MM.1S (cell line): ENCODE measurements at places on chromosomes 6 and 20.

GRCh38 chr6:360764-361373 lies 30.7 kb upstream of the IRF4 start:
- no peak for DNase-seq

DNA sequence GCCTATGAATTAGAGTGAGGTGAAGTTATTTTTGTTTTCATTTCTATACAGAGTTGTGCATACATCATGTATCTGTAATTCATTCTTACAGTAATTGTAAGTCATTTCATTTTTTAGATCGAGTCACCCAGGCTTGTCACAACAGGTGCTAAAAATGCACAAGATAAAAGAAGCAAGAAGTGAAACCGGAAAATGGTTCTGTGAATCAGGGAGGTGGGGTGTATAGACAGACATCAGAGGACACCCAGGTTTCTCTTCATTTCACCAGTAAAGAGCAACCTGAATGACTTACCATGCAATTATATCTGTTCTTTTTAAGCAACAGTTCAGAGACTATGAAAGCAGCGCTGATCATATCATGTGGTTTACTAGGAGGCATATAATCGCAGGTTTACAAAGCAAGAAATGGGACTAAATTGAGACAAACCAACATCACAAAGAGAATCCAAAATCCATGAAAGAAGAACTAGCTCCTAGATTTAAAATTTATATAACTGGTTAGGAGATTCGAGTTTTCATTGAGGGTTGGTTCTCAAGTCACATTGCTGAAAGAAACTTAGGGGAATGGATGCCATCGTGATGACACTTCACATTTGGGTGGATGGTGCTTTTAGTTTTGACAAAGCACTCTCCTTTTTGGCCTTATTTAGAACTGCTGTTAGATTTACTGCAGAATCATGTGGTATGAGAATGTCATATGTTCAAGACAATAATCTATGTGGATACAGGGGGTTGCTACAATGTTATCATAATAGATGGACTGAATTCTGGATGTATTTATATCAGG lies 27.9 kb upstream of the TBC1D7 start:
- DNase-seq, result peak; percentile 93

DNA sequence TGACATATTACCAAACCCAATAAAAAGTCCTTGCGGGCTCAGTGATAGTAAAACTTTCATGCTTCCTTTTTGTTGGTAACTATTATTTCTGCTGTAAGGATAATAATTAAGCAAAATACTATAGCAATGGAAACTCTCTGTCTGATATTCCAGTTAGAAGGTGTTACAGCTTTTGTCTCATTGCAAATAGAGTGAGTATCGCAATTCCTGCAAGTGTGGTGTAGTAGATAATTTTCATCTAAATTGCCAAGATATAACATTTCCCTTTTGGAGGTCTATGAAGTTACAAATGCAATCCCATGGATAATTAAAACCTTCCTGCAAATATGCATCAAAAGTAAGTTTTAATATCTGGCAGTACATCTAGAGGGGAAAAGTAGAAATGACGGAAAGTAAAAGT lies 88.7 kb upstream of the CD93 start:
- DNase-seq, result no peak

GRCh38 chr6:45377554-45378333 lies at the start of gene SUPT3H:
SUPT3H (minus strand) TSS chr6:45377934.
- peak; percentile 92 for DNase-seq

- no peak for DNase-seq
Observed at GRCh38 chr6:100913400-100914276, 32.5 kb upstream of the ASCC3 start.

- peak; percentile 60 for DNase-seq
Observed at GRCh38 chr6:159008656-159009288, 8.8 kb upstream of the RSPH3 start.
